ENCODE measurements at places on chromosomes 4 and X.

- DNase-seq, result no peak
Observed at GRCh38 chr4:123298261-123298660, 98.3 kb upstream of the SPRY1 start.

GRCh38 chrX:48834383-48834709, 1.1 kb downstream of the PCSK1N start:
- no peak for DNase-seq

- no peak for DNase-seq
Observed at GRCh38 chr4:173314715-173315114, 19.4 kb downstream of the HMGB2 start.

GRCh38 chrX:121407627-121408026, 360.2 kb downstream of the GLUD2 start:
- no peak for DNase-seq

DNA sequence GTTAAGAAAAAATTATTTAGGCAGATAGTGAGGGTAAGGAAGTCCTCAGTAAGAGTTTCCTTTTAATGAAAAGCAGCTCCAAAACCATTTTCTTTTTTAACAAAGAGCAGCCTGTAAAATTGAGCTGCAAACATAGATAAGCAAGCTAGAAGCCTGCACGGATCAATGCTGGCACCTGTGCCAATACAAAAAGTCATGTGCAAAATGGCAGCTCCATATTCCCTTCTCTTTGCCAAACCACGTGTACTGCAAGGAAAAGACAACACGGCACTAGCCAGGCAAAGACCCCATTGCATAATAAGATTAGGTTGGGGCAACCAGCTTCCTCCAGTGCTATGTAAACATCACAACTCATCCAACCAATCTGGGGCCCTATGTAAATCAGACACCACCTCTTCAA, 268.4 kb upstream of the INTU start:
- no peak for DNase-seq

GRCh38 chr4:37664696-37665095, 21.5 kb downstream of the RELL1 start:
- no peak for DNase-seq

DNA sequence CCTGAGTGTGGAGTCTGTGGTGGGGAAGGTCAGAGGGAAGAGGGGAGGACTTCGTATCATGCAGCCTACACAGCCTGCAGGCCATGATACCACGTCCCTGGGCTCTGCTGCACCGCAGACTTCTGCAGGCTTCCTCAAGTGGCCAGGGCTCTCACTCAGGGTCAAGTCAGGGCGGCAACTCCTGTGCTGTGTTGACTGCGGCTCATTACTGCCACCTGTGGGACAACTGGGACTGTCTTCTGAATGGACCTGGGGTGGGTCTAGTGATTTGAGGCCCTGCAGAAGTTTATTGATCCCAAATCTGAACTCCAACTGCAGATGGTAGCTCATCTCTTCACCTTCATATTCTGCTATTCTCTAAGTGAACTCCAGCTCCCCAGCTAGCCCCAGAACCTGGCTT, 167.1 kb downstream of the NSUN7 start:
- DNase-seq, result no peak

GRCh38 chrX:6325437-6325836, 96.8 kb upstream of the NLGN4X start:
- no peak for DNase-seq

DNA sequence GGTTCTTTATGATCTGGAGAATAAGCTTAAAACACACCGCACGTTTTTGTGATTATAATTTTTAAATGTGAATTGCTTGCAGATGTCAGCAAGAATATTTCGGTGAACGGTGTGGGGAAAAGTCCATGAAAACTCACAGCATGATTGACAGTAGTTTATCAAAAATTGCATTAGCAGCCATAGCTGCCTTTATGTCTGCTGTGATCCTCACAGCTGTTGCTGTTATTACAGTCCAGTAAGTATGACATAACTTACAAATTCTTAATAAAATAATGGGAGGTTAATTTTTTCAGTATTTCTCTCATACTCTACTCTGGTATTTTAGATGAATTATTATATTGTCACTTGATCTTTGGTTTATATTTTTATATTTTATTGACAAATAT, 5.4 kb downstream of the AREG start:
- no peak for DNase-seq

GRCh38 chr4:32251126-32251525, 1531.0 kb downstream of the PCDH7 start:
- no peak for DNase-seq

DNA sequence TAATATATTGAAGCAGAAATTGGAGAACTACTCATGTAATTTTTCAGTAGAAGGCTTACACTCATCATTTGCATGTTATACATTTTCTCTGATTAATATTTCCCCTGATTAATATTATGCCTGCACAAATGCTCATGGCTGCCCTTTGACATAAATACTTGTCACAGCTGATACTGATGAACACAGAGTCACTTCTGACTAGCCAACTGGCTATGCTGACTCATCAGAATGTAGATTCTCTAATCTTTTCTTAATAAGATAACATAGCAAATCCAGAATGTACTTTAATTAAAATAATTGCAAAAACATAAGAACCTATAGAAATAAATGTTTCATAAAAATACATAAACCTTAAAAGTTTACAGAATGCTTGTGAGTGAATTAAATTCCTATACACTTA, 52.4 kb upstream of the C4orf54 start:
- DNase-seq, result no peak

GRCh38 chr4:8099981-8100464, 58.6 kb downstream of the ABLIM2 start:
- no peak for DNase-seq

- no peak for DNase-seq
Observed at GRCh38 chrX:125544031-125544660, 224.5 kb downstream of the TEX13C start.

GRCh38 chrX:109464231-109464630, 17.7 kb downstream of the GUCY2F start:
- DNase-seq, result no peak

- no peak for DNase-seq
Observed at GRCh38 chrX:150649096-150649870, 43.9 kb upstream of the MTMR1 start.

DNA sequence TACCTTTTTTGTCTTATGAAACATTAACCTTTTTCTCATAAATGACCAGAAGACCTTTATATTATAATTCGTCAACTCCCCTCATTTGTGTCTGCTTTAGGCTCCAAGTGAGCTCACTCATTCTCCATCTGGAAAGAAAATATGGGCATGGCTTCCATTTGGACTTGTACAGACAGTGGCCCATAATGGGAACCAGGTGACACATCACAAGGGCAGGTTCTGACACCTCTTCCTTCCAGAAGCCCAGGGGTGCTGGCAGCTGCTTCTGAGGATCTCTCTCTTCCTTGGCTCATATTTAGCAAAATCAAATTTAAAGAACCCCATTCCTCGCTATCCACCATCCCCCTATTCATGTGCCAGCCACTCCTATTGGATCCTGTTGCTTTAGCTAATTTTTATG, 69.6 kb downstream of the CD38 start:
- no peak for DNase-seq

- peak; percentile 11 for DNase-seq
Observed at GRCh38 chr4:156169011-156169410, 215.3 kb upstream of the CTSO start.

GRCh38 chr4:118345813-118346212, 7.0 kb downstream of the PRSS12 start:
- DNase-seq, result no peak

GRCh38 chr4:163486321-163486720, 8.2 kb upstream of the TMA16 start:
- DNase-seq, result no peak

- DNase-seq, result no peak
Observed at GRCh38 chr4:153488006-153488891, 22.1 kb downstream of the TMEM131L start.

- no peak for DNase-seq
Observed at GRCh38 chr4:145521282-145521681, 39.6 kb downstream of the SMAD1 start.

DNA sequence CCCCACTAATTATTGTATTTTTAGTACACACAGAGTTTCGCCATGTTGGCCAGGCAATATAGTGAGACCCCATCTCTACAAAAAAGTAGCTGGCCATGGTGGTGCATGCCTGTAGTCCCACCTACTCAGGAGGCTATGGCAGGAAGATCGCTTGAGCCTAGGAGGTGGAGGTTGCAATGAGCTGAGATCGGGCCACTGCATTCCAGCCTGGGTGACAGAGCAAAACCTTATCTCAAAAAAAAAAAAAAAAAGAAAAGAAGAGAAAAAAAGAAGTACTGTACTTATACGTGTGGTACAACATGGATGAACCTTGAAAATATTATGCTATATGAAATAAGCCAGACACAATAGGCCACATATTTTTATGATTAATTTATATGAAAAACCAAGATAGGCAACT, 9.9 kb upstream of the WDR45 start:
- DNase-seq, result no peak

DNA sequence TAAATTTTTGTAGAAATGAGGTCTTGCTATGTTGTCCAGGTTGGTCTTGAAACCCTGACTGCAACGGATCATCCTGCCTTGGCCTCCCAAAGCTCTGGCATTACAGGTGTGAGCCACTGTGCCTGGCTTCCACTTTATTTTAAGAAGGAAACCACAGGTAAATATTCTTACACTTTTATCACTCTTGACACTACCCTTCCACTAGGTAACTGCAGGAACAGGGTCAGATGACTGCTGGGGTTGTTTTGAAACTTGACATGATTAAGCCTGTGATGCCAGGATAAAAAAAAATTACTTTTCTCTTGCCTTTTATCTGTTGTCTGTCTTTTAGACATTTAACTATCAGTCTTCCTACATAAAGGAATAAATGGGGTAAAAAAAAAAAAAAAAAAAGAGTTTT, 43.5 kb downstream of the COQ2 start:
- DNase-seq, result no peak

- DNase-seq, result no peak
Observed at GRCh38 chr4:57342411-57342810, 232.2 kb upstream of the IGFBP7 start.

DNA sequence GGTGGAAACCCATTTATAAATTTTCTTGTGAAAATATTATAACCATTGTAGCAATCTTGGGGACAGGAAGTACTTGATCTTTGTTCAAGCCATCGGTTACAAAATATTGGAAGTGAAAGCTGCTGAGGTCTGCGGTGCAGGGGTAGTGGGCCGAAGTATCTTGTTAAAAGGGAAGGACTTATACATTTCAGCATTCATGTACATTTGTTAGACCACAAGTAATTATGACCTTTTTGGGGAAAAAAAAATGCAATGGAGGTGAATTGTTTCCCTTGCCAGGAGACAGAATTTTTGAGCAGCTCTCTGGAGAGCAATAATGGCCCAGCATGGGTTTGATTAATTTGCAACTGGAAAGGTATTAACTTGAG, 121.3 kb downstream of the EGF start:
- DNase-seq, result no peak

- no peak for DNase-seq
Observed at GRCh38 chr4:143243041-143243440, 58.3 kb downstream of the USP38 start.

- no peak for DNase-seq
Observed at GRCh38 chr4:142402156-142402555, 443.9 kb downstream of the INPP4B start.

GRCh38 chr4:101853028-101853427, 62.5 kb downstream of the BANK1 start:
- DNase-seq, result no peak

DNA sequence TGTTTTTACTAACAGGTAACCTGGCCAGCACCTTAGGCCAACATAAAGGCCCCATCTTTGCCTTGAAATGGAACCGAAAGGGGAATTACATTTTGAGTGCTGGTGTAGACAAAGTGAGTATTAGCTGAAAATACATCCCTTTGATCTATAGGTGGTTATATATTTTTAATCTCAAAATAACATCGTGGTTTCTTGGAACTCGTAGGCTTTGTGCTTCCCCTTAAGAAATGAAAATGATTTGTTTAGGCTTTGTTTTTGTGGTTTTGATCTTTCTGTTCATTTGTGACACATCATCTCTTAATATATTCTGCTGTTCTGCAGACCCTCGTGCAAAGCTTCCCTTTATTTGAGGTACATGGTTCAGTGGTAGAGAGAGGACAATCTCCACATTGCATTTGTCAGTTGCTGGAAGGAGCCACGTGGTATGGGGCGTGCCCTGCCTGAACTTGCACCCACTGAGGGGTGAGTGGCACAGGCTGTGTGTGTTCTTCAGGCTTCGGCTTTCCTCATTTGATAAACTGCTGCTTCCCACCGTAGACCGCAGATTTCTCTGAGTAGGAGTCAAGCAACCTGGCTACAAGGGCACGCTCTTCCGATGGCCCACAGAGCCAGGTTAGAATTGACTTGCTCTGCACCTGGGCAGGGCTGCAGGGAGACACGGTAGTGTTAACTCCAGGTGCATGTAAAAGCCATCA, 72.2 kb downstream of the GPR143 start:
- no peak for DNase-seq

DNA sequence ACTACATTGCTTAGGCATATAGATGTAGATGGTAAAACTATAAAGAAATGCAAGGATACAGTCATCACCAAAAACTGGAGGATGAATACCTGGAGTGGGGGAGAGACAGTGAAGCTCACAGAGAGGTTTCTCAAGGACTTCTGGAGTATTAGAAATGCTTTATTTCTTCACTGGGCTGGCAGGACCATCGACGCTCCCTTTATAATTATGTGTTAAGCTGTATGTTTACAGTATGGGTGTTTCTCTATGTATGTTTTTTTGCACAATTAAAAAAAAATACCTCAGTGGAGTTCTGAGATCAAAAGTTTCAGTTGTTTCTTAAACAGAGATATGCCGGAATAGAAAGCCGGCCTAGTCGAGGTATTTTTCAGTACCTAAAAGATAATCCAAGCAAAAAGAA, 201.3 kb downstream of the NSUN7 start:
- DNase-seq, result no peak

DNA sequence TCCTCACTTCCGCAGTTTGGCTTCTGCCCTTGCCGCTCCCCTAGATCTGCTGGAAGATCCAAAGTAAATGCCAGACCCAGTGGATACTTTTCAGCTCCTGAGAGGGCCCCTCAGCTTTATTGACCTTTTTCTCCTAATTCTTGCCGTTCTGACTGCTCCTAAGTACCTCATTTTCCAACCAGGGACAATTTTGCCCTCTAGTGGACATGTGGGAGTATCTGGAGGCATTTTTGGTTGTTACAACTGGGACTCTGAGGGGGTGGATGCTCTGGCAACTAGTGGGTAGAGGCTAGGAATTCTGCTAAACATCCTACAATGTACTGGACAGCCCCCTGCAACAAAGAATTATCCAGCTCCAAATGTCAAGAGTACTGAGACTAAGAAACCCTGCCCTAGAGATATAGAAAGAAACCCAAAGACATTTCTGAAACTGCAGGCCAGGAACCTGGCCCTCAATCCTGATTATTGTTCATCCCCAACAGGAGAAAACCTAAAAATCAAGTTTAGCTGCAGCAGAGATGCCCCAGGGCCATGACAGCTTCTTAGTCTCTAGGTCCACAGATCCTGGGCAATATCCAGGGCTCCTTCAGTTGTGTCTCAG, 3.4 kb downstream of the TEX13B start:
- DNase-seq, result no peak

- no peak for DNase-seq
Observed at GRCh38 chrX:120274145-120274544, 23.5 kb downstream of the ZBTB33 start.

All from H54 (cell line).